Left forelimb (tissue), 1 donor: ENCODE measurements at places on chromosomes 3 and 15.

DNA sequence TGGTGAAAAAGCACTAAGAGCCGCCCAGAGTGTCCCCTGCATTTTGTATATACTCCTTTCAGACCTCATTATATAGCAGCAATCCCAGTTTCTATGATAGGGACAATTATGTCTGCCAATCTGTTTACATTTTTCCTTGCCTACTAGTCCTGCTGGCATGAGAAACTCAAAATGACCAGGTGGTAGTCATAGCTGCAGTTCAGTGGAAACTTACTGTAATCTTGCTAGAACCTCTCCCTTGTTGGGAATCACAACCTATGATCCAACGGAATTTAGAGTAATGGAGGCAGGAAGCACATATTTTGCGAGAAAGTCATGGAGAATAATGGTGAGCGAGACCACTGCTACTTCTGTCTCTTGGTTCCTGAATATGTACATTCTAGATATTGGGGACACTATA lies 28.6 kb upstream of the MINAR1 start:
- DNase-seq = no peak

- DNase-seq = no peak
Measured at GRCh38 chr15:32936283-32936918, 218.6 kb downstream of the GREM1 start.

DNA sequence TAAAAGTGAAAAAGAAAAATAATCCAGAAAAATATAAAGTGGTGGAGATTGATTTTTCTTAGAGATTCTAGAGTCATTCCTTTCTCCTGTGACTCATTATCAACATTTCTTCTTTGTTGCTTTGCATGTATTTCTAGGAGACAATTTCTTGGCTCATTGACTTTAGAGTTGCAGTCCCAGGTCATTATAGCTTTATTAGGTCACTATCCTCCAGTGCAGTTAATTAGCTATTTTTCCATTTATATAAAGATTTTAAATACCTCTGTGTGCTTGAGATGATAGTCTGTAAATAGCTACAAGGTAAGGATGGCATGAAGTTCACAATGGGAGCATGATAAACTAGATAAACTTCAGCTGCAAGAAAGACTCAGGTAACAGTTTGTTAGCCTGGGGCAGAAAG lies at the start of gene OR4F15:
OR4F15 (plus strand) TSS at position 301 of the 400 bp plus-strand sequence. CDS start 5,985 bp downstream, outside the sequence.
- no peak for DNase-seq

- no peak for DNase-seq
Measured at GRCh38 chr3:121660356-121661171, at the start of gene HCLS1. HCLS1 (minus strand) TSS chr3:121660903; CDS start chr3:121658347, 2,556 bp downstream.

- DNase-seq = no peak
Measured at GRCh38 chr3:132641837-132642538, 17.6 kb downstream of the ACAD11 start.

DNA sequence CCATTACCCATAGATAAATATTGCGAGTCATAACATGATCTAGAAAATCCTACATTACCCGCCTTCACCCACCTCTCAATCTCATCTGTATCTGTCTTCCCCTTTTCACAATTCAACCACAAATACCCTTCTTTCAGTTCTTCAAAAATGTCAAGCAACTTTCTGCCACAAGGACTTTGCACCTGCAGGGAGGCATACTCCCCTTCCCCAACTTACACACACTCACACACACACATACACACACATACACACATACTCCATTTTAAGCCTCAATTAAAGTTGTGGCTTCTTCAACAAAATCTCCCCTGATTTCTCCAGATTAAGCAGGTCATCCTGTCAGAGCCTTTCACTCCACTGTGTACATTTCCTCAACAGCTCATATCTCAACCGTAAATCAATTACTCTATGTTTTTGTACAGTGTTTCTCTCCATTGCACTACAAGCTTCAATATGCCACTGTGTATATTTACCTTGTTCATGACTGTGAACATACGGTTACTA lies 33.1 kb upstream of the CCDC50 start:
- DNase-seq = no peak

DNA sequence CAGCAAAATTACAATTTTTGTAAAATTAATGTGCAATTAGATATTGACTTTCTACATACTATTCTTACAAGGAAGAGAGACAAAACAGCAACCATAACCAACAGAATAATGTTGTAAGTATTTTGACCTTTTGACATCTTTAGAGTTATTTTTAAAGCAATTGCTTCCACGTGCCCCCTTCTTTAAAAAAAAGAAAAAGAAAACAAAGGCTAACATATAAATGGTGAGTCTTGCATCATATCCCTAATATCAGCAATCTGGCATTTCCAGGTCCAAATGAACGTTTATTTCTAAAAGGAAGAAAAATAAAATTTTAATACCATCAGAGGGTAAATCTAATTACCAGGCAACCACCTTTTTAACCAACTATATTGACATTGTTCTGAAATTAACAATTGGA lies 19.3 kb upstream of the STRIT1 start:
- no peak for DNase-seq

DNA sequence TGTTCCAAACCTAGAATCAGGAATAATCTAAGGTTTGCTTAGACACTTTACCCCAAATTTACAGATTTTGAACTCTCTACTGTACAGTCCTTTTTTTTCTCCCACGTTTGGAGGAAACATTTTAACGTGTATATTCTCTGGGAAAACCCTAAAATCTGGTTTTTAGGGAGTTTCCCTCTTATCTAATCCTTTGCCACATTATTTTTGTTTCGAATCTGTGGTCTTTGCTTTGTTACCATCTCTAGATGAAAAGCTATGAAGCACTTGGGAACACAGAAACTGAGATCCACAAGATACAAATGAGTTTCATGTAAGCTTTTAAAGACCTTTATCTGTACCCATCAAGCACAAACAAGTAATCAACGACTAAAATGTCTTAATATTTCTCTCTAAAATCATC lies 41.3 kb downstream of the PLD1 start:
- no peak for DNase-seq

- no peak for DNase-seq
Measured at GRCh38 chr3:179046497-179047353, 24.9 kb downstream of the ZMAT3 start.

DNA sequence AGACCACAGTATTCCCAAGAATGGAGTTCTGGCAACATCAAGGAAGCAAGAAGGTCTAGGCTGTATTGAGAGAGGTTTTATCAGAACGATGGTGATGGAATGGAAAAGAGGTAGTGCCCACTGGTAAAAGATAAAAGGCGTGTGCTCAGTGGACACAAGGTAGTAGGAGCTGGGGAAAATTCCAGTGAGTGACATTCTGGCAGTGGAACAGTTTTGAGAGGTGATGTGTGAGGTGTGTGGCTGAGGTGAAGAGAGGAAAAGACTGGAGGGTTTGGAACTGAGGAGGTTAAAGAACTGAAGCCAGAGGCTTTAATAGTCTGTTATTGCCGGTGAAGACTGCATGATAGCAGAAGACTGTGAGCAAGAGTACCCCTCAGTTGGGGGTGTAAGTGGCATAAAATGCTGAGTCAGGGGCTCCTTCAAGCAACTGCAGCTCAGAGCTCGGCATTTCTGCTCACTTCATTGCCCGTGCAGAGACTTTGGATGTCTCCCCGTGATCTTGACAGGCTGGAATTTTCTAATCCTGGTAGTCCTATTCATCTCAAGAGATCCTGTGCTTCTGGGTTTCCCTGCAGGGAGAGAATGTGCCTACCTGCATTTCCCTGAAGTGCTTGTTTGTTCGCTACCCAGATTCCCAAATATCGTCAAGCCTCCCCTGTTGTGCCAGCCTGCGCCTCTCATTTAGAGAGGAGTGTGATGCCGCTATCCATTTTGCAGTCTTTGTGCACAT lies 191.0 kb downstream of the SATB1 start:
- DNase-seq = no peak

DNA sequence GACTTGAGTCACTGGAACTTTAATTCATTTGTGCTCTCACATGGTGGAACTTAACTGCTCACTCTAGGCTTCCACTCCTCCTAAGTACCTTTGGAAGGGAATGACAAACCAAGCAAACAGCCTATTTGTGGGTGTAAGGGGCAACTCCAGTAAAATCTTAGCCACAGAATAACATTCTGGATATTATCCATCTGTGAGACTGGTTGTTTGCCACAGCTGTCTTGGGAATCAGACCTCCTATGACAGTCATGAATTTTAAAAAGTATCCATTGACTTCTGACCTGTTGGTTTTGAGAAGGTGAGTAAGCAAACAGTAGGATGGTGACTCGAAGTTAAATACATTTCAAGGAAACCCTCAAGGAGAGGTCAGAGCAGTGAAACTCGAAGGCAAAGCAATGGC lies 147.3 kb upstream of the CDIN1 start:
- no peak for DNase-seq

- no peak for DNase-seq
Measured at GRCh38 chr3:127970966-127971592, 56.0 kb downstream of the KBTBD12 start.

DNA sequence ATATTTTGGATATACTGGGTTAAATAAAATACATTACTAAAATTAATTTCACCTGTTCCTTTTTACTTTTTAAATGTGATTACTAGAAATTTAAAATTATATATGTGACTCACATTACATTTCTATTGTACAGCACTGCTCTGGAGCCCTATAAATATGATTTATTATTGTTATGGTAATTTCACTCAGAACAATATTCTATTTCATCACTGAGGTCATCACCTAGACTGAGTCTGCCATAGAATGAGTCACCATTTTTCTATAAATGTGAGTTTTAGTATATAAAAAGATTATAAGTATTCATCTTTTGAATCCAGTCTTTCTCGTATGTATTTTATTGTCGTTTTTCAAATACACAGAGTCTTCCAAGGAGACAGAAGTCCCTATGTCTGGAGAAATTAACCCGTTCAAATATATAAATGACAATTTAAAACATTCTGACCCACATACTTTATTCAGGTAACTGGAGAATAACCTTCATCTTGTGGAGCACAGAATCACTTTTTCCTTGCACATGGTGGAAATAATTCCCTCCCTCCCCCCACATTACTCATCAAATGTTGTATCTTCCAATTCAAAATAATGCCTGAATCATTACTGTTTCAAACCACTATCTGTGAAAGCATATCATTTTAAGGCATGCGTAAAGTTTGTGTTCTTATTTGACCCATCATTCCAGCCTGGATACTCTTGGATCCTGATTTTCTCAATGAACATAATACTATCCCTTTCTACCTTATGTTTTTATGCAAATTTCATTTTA lies 30.0 kb downstream of the CHST14 start:
- no peak for DNase-seq

- no peak for DNase-seq
Measured at GRCh38 chr3:71652781-71653413, 69.4 kb upstream of the FOXP1 start.

- DNase-seq = no peak
Measured at GRCh38 chr3:111864821-111865656, 6.0 kb downstream of the PHLDB2 start.

GRCh38 chr3:76585794-76586392 lies 454.0 kb upstream of the ROBO2 start:
- DNase-seq = no peak

DNA sequence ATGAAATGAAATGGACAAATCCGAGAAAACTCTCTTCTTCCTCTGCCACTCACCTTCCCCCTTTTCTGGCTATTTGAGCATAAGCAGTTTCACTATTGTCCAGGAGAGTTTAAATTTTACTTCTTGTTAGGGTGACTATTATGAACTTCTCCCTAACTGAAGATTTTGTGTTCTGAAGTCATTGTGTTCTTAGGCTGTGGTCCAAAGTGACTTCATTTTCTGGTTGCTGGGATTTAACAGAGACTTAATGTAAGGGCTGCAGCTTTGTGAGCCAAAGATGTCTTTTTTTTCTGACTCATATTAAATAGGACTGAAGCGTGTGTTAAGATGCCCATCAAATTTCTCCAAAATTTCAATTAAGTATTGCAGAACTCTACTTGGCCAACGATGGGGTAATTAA lies 46.5 kb upstream of the FSTL1 start:
- no peak for DNase-seq

- no peak for DNase-seq
Measured at GRCh38 chr3:102005551-102005950, 156.2 kb downstream of the NFKBIZ start.

DNA sequence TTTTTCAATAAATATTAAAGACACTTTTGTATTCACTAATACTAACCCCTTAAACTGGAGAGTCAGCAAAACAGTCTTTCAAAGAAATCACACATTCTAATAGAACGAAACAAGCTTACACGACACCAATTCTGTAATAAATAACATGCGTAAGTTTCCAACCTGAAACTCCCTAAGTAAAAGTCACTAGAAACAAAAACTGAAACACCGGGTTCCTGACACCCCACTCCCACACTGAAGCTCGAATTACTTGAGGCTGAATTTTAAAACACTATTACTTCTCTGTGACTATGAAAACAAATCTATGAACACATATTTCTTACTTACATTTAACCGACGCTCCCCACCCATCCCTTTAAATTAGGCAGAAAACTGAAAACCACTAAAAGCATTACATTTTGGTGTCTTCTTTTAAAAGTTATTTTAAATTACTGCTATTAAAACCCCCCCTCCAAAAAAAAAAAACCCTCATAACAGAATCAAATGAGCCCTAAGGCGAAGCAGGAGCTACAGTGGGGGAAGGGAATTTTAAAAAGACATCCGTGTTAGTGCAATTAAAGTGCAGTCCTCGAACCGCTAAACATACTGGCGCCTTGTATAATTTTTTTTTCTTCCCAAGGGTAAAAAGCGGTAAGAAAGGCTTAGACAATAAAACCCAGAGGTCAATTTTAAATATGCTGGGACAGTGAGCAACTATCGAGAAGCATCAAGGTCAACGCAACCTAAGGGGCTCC lies 878 bp downstream of the SPPL2A start:
- DNase-seq = no peak

GRCh38 chr3:188041193-188041592 lies 112.8 kb upstream of the LPP start:
- DNase-seq = no peak

- no peak for DNase-seq
Measured at GRCh38 chr15:95712785-95713184, 617.7 kb upstream of the NR2F2 start.

DNA sequence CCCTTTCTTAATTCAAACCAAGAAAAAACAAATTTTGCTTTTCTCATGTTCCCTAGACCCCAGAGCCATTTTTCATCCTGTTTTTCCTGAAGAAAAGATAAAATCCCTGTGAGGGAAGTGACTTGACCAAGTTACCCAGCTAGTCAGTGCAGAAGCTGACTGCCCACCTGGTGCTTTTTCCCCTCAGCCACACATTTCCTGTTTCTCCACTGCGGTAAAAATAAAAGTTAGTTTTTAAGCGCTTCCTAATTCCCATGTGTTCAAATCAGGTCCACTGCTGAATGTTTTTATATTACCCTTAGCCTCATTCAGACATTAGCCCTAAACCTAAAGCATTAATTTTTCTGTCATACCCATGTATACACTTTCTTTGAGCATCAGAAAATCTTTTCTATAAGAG lies 26.1 kb downstream of the PPP2R3A start:
- no peak for DNase-seq
